ENCODE measurements at places on chromosomes 2 and 18.

- no peak for DNase-seq
Measured at GRCh38 chr18:77098029-77098428, 34.6 kb downstream of the MBP start.

DNA sequence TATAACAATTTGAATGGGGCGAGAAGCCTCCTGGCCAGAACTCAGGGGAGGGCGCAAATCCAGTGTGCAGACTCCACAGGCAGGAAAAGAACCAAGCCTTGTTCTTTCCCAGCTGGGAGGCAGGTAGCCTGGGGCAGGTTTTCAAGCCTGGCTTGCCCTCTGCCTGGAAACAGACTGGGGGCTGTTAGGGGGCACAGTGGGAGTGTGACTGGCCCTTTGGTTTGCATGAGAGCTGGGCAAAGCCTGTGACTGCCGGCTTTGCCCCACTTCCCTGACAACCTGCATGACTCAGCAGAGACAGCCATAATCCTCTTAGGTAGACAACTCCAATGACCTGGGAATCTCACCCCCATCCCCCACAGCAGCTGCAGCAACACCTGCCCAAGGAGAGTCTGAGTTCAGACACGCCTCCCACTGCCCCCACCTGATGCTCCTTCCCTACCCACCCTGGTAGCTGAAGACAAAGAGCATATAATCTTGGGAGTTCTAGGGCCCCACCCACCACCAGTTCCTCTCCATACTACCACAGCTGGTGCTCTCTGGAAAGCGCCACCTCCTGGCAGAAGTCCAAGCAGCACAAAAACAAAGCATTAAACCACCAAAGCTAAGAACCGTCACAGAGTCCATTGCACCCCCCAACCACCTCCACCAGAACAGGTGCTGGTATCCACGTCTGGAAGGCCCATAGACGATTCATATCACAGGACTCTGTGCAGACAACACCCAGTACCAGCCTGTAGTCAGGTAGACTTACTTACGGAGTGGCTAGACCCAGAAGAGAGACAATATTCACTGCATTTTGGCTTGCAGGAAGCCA is 402.5 kb downstream of the STK39 start:
- DNase-seq: no peak

DNA sequence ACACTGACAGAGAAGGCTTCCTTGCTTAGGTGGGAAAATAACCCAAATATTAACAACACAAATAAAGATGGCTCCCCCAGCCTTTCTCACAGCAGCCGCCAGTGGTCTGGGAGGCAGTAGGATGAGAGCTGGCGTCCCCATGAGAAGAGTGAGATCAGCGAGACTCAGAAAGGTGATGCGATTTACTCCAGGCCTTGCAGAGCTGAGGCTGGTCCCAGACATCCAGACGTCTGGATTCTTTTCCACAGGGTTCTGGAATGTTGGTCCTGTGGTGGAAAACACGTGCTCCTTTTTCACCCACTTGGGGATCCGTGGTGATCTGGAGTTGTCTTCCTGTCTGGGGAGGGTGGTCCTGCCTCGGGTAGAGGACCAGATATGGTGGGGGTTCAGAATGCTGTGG is 190.6 kb downstream of the CTIF start:
- DNase-seq: no peak

GRCh38 chr2:217035967-217036366 is 176.1 kb upstream of the TNP1 start:
- DNase-seq: no peak

DNA sequence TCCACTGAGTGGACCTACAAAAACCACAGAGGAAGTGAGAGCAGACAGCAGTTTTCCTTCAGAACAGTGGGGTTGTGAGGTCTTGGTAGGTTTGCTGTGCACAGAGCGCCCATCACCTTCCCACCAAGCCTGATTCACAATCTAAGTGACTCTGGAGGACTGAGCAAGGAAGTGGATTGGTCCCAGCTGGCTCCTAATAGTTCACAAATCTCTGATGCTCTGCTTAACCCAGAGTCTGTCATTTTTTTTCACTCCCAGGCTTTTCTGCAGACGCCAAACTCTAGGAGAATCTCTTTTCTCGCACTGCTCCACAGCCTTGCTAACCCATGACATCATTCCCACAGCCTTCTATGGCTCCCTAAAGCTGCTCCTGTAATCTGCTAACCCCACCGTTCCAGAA is 280.4 kb downstream of the C1D start:
- no peak for DNase-seq

DNA sequence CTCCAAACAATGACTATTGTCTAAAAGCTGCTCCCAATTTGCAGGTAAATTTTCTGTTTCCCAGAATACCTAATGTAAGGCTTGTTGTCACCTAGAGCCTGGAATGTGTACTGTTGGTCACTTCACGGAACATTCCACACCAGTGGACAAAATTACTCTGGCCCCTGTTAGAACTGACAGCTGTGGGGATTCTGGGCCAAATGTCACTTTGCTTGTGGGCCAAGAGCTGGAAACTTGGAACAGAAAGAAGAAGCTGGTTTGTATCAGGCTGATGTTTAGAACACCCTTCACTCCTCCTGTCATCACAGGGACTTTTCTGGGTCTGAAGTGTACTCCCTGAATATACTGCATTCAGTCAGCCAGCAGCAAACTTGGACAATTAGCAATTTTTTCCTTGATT is 495.6 kb upstream of the SYT4 start:
- DNase-seq: no peak

GRCh38 chr18:48051945-48052840 is 121.7 kb upstream of the SMAD2 start:
- no peak for DNase-seq

Measured in CD4-positive, alpha-beta T cell (primary cell).